Femur (tissue), 1 donor: ENCODE measurements at places on chromosomes 6 and 20.

GRCh38 chr6:168403370-168404005 lies 37.5 kb upstream of the SMOC2 start:
- peak; percentile 11 for DNase-seq

DNA sequence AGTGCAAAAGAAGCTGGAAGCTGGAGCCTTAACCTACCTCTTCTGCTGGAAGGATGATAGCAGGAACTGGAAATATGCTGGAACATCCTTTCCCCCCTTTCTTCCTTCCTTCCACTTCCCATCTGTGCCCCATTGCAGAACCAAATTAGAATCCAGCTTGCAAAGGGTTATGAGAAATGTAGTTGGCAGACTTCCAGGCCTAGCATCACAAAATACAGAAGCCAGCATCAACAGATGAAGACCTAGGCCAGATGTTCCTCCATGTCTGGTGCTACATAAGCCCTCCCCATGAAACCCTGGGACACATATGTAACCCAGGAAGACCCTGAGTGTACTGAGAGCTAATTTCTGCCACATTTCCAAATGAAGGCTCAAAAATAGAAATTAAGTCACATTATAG lies 40.0 kb upstream of the TFAP2B start:
- no peak for DNase-seq

- DNase-seq: no peak
These were observed 21.4 kb upstream of the NCOA3 start for GRCh38 chr20:47480239-47480638.

- no peak for DNase-seq
These were observed 34.6 kb upstream of the SCUBE3 start for GRCh38 chr6:35178932-35179832.

DNA sequence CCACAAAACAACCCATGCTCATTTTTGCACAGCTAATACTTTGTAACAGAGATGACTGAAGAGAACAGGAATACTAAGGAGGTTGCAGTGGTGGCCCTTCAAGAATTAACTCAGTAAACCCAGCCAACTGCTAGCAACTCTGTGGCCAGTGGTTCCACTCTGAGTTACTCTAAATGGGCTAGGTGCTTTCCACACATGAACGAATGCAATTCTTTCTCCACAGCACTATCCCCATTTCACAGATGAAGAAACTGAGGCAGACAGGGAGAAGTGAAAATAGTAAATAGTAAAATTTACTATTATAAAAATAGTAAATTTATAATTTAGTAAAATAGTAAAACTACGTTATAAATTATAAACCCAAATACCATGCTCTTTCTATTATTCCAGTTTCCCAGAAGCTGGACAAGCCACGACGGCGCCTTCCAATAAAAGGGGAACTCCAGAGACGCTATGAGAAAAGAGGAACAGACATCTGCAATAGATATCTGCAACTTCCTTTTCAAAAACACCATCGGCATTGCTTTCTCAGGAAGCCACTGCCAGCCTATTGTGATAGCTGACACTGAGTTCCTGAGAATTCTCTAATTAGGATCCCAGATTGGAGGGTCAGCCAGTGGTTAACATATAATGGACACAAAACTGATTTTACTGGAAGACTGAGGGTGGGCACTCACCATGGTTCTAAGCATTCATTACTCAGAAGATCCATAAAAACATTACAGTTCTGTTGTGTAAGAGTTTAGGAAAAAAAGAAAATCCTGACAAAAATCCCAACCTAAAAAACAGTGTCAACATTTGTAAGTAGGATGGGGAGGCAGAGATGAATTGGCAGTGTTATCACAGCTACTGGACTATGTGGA lies 16.2 kb downstream of the FKBP1A start:
- DNase-seq: no peak

DNA sequence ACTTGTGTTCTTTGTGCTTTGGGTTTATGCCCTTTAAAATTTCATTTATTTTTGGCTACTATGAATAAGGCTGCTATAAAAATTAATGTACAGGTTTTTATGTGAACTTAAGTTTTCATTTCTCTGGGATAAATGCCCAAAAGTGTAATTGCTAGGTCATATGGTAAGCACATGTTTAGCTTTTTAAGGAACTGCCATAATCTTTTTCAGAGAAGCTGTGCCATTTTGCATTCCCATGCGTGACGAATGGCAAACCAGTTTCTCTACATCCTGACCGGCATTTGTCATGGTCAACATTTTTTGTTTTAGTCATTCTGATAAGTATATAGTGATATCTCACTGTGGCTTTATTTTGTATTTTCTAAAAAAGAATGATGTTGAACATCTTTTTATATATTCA lies 236.0 kb upstream of the SGK1 start:
- DNase-seq: no peak

- DNase-seq: no peak
These were observed 346.5 kb downstream of the SYNE1 start for GRCh38 chr6:152290693-152291092.

DNA sequence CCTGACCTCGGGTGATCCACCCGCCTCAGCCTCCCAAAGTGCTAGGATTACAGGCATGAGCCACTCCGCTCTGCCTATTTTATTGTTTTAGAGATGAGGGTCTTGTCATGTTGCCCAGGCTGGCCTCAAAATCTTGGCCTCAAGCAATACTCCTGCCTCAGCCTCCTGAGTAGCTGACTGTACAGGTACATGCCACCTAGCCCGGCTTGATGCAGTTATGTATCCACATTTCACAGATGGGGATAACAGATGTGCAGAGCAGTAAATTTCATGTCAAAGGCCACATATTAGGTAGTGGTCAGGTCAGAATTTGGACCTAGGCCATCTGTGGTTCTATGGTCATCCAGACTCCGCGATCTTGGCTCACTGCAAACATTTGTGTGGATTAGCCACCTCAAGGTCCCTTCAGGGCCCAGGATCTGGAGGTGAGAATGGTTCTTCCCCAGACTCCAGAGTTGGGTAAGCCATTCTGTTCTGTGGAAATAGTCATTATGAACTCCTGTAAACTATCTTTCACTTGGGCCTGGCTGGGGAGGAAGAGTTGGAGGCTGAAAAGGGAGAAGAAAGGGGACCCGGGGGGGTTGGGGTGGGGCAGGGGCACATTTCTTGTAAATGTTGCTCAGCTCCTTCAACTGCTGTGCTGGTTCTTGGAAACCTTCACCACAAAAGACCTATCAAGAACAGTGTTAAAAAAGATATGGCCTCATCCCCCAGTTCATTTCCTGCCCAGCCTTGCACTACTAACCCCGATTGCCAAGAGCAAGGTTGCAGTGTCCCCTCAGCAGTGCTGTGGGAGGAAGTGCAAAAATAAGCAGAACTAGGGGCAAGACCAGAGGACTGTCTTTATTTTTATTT lies 13.0 kb downstream of the PIM1 start:
- peak; percentile 58 for DNase-seq

DNA sequence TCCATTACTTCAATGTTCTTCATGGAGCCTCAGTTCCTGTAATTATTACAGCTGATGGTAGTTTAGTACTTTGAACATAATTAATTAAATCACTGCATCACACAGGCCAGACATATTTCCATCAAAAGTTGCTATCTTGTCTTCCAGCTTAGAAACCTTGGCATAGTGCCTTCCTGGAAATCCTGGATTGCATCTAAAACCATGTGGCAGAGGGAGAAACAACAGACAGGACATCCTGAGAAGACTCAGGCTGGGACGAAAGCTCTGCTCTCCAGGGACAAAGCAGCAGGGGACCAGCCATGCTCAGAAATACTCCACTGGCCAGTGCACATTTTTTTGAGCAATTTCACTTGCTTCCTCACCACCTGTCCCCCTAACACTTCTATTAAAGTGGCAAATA lies 55.3 kb downstream of the TBX18 start:
- no peak for DNase-seq
